ENCODE measurements at places on chromosomes 5 and 9.

GRCh38 chr5:122844910-122845228 is 544 bp upstream of the SNX24 start:
- no peak for DNase-seq

- no peak for DNase-seq
These were observed 8.6 kb upstream of the SMIM23 start for GRCh38 chr5:171776770-171777759.

DNA sequence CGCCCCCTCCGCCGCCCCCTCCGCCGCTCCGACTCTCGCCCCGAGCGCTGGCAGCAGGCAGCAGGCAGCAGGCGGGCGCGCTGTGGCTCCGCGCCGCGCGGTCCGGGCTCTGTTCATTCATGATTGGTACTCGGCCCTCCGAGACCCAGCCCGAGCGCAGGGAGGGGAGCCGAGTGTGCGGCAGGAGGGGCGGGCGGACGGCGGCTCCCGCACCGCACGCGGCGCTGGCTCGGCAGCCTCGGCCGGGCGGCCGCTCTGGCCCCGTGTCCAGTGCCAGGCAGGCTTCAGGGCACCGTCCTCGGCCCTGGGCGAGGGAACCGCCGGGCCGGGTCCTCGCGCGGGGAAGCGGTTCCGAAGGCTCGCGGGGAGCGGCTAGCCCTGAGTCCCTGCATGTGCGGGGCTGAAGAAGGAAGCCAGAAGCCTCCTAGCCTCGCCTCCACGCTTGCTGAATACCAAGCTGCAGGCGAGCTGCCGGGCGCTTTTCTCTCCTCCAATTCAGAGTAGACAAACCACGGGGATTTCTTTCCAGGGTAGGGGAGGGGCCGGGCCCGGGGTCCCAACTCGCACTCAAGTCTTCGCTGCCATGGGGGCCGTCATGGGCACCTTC is at the start of gene KCNIP1:
Gene KCNIP1 (plus strand): TSS at position 31 of the 607 bp plus-strand sequence.
- no peak for DNase-seq

DNA sequence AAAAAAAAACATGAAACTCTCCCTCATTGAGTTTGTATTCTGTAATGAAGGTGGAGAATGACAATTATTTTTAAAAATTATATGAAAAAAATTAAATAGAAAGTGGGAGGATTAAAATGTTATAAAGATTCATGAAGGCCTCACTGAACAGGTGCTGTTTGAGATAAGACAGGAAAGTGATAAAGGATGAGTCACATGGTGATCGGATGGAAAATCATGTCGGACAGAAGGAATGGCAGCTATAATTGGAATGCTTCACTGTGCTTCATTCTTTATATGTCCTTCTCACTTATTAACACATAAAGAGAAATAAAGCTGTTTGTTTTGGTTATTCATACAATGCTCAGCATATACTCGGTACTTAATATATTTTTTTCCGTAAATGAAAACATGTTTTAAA is 464.5 kb upstream of the RGMB start:
- DNase-seq, result no peak

- no peak for DNase-seq
These were observed 164.0 kb downstream of the PAM start for GRCh38 chr5:102918986-102919610.

DNA sequence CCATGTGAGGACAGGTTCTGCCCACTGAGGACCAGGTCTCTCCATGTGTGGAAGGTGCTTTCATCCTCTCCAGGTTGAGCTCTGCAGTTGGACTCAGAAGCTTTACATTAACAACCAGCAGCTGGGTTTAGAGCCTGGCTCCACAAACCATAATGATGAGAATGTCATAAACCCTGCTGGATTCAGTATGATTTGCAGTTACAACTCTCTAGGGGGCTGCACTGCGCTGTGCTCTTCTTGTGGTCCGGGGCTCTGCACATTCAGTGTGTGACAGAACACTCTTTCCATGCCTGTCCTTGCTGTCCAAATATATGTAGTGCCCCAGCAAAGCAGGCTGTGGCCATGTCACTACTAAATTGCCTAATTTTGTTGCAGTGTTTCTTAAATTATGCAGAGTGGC is 334.3 kb downstream of the ICE1 start:
- no peak for DNase-seq

GRCh38 chr5:75108515-75108914 is 56.2 kb upstream of the GCNT4 start:
- no peak for DNase-seq

- DNase-seq, result no peak
These were observed 485.6 kb upstream of the NUDT12 start for GRCh38 chr5:104048231-104048630.

- DNase-seq, result no peak
These were observed 55.0 kb downstream of the VAV2 start for GRCh38 chr9:133937120-133937519.

DNA sequence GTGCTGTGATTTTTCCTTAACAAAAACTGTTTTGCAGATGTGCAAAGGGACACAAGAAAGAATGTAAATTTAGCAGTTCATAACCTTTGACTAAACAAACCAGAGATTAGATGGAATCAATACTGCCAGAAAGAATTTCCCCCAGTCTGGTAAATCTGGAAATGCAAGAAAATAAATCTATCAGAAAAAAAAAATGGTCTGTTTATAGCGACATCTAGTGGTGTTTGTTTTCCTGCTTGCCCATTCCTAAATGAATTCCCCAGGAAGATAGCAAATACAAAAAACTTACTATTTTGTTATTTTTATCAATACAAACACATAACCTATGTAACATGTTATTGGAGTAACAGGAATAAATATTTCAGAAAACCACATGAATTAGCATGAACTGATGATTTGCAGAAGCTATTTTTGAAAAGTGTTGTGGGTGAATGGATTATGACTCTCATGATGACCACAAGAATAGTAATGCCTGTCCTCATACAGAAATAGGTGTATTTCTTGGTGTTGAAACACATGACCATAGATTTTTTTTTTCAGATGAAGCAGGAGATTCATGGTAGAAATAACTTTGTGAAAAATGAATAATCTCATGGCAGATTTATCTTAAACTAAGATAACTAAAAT is 1703.8 kb downstream of the MAT2B start:
- DNase-seq, result no peak

DNA sequence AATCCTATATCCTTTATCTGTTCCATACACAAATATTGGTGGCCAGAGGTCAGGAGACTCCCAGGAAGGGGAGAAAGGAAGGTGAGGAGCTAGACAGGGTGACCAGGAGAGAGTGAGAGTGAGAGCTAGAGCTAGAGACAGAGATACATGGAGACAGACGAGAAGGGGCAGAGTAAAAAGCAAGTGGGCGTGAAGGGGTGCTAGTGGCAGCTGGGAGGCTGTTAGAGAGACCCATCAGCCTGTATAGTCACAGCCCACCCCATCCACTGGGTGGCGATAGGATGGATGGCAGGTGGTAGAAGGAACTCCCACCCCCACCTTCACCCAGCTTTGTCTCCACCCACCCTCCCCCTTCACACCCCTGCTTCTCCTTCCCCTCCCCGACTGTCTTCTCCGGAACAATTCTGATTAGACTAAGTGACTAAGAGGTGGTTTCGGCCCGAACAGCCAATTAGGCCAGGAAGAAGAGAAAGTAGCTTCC is 32.8 kb downstream of the PCDH1 start:
- DNase-seq, result no peak

DNA sequence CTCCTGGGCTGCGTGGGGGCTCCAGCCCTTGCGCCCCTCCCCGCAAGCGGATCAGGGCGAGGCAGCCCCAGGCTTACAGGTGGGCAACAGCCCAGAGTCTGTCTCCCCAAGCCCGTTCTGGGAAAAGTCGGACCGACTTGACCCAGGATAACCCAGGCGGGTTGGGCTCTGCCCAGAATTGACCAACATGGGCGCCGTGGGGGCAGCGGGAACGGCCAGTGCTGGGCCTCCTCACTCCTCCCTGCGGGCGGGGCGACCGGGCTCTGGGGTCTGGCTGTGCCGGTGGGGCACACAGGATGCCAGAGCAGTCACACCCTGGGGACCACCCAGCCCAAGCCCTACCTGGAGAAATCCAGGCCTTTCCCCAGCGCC is 15.3 kb upstream of the SYNPO start:
- no peak for DNase-seq

- no peak for DNase-seq
These were observed 111.6 kb downstream of the ARHGAP26 start for GRCh38 chr5:142881784-142882126.

DNA sequence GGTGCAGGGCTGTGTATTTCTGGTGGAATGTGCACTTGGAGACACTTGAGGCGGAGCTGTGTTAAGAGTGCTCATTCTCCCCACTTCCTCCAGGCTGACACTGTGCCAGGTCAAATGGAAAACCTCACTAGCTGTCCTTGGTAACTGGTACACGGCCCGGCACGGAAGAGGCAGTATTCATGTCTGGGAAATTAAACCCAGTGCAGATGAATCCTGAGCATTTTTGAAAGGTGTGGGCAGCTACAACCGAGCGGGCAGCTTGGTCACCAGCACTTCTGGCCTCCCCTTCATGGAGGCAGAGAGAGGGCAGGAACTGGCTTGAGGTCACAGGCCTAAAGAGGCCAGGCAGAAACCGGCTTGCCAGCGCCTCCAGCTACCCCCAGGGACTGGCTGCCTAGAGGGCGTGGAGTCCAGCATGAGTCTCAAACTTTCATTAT is 1.6 kb downstream of the CLPTM1L start:
- DNase-seq, result no peak

GRCh38 chr9:109922617-109923470 is 142.8 kb downstream of the PALM2AKAP2 start:
- DNase-seq, result no peak

DNA sequence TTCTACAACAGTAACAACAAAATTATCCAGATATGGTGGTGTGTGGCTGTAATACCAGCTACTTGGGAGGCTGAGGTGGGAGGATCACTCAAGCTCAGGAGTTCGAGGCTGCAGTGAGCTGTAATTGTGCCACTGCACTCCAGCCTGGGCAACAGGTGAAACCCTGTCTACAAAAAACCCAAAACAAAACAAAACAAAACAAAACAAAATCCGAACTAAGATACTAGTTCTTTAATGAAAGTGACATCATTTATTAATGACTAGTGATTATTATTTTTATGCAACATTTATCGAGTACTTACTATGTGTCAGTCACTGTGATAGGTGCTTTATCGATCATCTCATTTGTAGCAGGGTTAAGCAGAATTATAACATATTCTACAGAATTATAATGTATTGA is 196.9 kb upstream of the GDNF start:
- DNase-seq, result no peak

GRCh38 chr9:111928359-111928720 is 31.7 kb downstream of the UGCG start:
- no peak for DNase-seq

DNA sequence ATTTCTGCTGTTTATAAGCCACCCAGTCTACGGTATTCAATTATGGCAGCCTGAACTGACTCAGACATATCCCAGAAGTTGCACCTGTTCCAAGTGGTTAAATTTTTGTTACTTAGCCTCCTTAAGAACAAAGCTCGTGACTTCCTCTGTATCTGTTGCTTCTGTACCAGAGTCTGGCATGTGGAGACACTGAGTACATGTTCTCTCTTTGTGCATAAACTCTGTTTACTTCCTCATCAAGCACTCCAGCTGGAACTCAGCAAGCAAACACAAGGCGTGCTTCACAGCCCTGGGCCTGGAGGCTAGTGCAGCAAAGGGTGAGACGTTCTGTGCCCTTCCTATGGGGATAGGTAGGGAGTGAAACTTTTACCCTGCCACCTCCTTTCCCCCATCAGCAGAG is 19.0 kb downstream of the C9orf152 start:
- no peak for DNase-seq

- no peak for DNase-seq
These were observed 94.7 kb upstream of the OSMR start for GRCh38 chr5:38751103-38751502.

DNA sequence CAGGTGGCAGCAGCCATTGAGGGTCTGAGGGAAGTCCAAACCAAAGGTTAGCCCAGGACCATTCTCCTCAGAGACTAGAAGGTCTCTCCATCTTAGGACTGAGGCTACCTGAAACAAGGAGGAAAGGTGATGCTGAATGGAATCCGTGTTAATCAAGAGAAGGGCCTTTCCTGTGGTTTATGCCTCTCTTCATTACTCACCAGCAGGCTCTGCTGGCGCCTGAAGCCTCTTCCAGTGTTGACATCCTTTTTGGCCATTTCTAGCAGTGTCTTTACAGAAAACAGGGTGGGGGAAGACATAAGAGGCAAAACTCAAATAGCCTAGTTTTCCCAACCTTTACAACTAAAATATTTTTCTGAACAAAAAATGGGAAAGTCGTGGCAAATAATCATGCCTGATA is 98.0 kb downstream of the ENC1 start:
- DNase-seq, result no peak

DNA sequence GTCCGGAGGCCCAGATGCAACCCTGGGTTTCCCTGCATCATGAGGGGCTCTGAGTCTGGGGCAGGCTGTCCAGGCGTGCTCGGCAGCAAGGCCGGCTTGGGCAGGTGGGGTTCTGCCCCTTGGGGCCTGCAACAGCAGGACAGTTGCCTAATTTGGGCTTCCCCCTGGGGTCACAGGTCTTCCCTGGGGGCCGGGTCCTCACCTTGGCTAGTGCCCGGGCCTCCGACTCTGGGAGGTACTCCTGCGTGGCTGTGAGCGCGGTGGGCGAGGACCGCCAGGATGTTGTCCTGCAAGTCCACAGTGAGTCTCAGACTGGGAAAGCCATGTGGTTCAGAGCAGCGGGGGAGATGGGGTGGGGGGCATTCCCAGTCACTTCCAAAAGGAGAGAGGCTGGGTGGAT is 82.1 kb upstream of the ASS1 start:
- no peak for DNase-seq

DNA sequence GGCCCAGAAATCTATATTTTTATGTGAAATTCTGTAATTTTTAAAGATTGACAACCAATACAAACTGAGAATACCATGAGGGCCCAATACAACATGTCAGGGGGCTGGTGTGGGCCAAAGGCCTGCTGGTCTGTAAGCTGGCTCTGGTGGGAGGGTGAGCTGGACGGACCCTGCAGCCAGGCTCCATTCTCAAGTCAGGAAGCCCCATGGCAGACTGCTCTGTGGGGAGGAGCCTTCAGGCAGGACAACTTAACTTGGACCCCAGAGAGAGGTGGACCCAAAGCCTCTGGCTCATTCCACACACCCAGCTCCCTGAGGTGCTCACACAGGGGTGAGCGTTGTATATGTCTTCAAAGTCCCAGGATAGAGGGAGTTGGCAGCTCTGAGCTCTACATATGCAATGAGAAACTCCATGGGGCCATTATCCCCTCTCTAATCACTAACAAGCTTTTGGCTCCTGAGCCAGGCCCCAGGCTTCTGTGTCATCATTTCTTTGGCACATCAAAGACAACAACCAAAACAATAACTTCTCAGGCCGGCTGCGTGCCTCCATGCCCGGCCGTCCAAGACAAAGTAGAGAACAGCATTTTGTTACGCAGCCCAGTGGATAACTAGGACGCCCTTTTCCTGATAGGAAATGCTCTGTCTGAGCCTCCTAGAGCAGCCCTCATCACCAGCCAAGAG is 6.4 kb downstream of the SEPTIN8 start:
- no peak for DNase-seq

- no peak for DNase-seq
These were observed 26.5 kb upstream of the BASP1 start for GRCh38 chr5:17190799-17191391.

Data from fibroblast of skin of left biceps (primary cell).